ENCODE measurements at places on chromosomes 4 and X.
A peak's percentile ranks its signal among the peaks of the same experiment; 100 is the strongest.

- DNase-seq = no peak
Observed at GRCh38 chr4:155914782-155915181, 11.3 kb downstream of the TDO2 start.

DNA sequence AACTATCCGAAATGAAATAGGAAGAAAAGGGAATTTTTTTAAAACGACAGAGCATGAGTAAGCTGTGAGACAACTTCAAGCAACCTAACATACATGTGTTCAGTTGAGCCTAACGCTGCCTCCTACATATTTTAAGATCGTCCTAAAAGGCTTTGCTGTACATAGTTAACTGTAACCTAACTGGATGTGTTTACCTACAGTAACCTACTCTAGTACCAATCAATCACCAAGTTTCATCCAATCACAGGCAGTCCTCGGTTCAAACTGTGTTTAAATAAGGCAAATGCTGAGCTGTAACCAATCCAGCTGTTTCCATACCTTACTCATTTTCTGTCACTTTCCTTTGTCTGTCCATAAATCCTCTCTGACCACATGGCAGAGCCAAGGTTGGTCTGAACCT lies 17.1 kb downstream of the RCHY1 start:
- no peak for DNase-seq

DNA sequence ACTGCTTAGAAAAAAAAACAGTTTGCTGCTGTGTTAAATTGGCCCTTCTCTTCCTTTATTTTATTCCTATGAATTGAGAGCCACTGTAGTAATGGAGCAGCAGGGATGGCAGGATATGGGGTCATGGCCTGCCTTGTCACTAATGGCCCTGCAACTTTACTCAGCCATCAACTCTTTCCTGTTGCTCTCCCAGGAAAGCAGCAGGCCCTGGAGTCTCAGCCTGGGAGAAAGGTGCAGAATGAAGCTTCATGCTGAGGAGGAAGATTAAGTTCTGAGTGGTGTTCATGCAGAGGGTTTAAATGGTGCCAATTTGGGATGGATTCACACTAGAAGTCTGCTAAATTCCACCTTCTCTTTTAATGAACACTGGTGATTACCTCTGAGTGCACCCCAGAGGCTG lies 285.6 kb downstream of the GPAT3 start:
- no peak for DNase-seq

DNA sequence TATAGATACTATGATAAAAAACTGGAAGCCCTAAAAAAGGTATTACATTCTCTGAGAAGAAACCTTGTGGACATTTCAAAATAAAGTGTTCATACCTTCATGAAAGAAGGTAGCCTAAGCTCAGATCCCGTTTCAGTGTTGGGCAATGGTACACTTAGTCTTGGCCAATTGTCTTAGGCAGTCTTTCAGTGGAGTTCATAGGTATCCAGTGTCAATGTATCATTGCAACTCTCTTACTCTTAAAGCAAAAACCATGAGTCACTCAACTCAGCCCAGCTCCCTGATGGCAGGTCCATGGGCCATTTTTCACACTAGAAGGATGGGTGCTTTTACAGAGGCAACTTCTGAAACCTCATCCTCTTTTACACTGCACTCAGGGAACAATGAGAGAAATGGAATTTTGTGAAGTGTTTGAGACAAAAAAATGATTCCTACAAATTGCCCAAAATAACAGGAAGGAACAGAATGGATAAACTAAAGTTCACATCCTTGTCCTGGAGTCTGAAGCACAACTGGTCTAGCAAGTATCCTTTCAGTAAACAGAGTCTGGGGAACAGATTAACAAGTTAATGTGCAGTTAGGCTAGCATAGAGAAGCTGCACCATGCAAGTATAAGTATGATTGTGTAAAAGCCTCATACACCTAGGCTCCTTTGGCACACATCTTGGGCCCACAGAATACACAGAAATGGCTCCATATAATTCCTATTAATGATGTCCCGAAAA lies 7.0 kb upstream of the ZNF827 start:
- no peak for DNase-seq

GRCh38 chr4:190019023-190019858 lies 7.8 kb downstream of the FRG2 start:
- no peak for DNase-seq

DNA sequence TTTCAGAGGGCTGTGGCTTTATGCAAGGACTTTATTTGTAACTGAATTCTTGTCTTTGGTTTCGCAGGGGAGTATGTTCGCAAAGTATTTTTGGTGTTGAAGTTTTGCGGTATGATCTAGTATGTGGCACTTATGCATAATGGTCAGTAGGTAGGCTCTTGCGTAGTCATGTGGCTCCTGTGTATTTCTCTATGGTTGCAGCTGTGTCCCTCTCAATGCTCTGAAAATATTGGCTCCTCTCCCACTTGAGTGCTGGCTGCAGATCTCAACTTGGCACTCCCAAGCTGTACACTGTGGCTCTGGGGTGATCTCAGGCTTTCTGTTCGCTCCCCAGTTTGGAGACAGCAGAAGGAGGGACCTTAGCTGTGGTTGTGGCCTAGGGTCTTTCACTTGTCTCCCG lies 24.8 kb downstream of the ARMCX5 start:
- DNase-seq = no peak

DNA sequence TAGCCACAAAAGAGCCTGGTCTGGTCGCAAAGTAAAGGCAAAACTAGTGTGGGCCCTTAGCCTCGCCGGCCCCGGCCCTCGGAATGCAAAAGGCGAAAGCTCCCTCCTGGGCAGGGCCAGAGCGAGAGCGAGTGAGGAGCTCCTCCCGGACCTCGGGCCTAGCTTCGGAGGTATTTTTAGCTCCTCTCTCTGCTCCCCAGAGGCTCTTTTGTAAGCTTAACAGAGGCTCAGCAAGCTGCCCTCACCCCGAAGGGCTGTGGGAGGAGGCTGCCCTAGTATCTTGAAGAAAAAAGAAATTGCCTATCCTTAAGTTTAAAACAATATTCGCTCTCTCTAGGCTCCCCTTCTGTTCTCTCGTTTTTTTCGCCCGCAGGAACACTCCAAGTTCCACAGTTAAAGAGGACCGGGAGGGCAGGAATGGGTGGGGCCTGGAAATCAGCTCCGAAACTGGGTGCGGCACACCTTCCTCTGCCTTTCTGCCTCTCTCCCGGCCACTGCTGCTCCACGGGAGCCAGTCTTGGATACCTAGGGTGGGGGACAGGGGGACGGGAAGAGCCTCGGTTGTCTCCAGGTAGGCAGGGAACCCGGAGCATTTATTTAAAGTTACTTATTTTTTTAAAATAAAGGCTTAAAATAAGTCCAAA lies 12.1 kb downstream of the HAND2 start:
- no peak for DNase-seq

- no peak for DNase-seq
Observed at GRCh38 chr4:120065974-120066516, 603 bp downstream of the MAD2L1 start.

DNA sequence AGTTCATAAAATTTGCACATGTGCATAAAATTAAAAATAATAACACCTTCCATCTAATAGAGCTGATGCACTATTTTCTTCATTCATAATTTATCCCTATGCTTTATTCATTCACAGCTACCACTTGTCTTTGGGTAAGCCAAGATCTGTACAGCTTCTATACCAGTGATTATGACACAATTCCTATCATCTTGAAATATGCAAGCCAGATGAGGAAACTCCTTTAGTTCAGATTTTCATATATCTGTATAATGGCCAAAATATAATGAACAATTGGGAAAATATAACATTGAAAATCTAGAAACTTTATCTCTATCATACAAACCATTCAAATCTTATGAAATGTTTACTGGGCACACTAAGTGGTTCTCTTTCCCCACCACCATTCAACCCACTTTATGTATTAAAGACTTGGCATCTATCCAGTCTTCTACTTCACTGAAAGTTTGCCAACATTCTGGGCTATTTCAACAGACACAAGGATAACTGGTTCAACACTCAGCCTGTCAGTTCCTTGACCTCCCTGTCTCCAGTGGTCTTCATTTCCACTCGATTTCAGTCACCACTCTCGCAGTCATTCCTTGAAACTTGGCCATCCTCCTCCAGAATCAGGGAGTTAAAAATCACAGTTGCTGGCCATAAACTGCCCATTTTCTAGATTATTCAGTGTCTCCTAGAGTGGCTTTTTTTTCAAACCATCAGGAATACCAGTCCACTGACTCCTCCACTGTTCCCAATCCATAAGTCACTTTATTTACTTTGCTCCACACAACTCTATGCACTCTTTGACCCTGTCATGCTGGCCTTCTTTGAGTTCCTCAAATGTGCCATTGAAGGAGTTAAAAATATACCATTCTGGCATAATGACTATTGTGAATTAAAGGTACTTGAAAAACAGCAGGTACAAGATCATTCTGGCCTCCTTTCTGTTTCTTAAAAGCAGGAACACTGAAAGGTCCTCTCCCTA lies 85.5 kb downstream of the CAMK2D start:
- no peak for DNase-seq

DNA sequence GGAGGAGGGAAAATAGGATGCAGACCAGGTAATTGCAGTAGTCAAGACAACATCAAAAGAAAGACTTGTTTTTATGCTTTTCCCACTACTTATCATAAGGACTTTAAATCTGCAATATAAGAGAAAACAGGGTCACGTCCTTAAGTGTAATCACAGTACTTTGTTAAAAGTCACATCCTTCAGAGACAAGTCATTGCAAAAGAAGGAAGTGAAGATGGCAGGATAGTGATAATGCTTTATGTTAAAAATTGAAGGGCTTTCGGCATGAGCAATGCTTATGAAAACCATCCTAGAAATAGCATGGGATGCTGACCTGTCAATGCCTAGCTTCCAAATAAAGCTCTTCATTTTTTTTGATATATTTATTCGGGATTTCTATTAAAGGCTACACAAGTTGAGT lies 110.2 kb upstream of the TENM3 start:
- no peak for DNase-seq

DNA sequence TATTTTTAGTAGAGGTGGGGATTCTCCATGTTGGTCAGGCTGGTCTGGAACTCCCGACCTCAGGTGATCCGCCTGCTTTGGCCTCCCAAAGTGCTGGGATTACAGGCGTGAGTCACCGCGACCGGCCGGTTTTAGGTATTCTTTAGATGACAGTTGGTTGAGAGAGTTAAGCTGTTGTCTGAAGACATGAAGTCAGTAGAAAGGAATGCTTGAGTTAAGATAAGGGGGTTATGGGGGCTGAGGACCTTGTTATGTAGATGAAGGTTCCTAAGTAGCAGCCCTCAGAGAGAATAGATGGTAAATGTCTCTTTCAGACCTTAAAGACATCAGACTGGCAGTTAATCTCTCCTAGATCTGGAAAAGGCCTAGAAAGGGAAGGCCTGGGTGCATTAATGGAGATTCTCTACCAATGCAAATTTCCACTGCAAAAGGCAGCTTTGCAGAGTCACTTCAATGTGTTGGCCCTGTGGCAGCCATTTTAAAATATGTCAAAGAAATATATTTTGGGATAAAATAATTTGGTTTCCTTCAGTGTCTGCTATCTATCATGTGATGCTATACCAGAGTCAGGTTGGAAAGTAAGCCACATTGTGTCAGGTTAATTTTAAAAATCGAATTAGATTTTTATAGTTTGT lies 6.4 kb upstream of the ZNF674 start:
- DNase-seq = peak; percentile 68

GRCh38 chr4:135948797-135949196 lies 1583.5 kb downstream of the PCDH18 start:
- DNase-seq = no peak

GRCh38 chr4:106316773-106317409 lies 541 bp downstream of the AIMP1 start:
- no peak for DNase-seq

- no peak for DNase-seq
Observed at GRCh38 chr4:85486425-85487086, 11.6 kb downstream of the ARHGAP24 start.

DNA sequence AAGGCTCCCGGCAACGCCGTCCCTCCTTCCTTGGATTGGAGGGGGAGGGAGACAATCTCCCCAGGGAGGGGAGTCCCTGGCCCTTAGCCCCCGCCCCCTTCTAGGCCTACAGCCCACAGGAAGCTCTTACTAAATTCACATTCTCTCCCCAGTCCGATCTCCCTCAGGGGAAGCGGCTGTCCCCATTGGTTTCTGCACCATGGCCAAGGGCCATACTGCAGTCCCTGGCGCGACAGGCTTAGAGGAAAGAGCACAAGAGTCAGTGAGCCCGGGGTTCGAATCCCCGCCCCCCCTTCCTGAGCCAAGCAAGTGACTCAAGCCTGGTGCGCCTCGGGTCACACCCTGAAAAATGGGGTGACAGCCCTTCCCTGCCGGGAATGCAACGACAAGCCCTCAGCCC lies 1.1 kb downstream of the ABLIM2 start:
- DNase-seq = no peak

- DNase-seq = no peak
Observed at GRCh38 chrX:73847100-73847499, 284.1 kb downstream of the CHIC1 start.

GRCh38 chr4:182653596-182653995 lies 263.6 kb downstream of the DCTD start:
- no peak for DNase-seq

DNA sequence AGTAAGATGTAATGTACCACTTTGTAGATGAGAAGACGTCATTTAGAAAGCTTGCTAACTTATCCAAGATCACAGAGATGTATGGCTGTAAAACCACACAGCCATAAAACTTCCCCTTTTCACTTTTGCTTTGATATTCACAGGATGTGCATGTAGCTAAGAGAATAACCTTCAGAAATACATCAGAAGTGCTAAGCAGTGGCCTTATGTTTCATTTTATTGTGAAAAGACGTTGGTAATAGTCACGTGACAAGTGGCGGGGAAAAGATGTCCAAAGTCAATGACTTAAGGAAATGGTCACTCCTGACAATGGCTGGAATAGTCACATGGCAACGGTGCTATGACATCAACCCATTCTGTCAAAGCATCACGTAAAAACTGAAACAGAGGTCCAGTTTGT lies 12.9 kb upstream of the WDR17 start:
- DNase-seq = no peak

- DNase-seq = no peak
Observed at GRCh38 chr4:37960679-37961450, 667 bp downstream of the PTTG2 start.

DNA sequence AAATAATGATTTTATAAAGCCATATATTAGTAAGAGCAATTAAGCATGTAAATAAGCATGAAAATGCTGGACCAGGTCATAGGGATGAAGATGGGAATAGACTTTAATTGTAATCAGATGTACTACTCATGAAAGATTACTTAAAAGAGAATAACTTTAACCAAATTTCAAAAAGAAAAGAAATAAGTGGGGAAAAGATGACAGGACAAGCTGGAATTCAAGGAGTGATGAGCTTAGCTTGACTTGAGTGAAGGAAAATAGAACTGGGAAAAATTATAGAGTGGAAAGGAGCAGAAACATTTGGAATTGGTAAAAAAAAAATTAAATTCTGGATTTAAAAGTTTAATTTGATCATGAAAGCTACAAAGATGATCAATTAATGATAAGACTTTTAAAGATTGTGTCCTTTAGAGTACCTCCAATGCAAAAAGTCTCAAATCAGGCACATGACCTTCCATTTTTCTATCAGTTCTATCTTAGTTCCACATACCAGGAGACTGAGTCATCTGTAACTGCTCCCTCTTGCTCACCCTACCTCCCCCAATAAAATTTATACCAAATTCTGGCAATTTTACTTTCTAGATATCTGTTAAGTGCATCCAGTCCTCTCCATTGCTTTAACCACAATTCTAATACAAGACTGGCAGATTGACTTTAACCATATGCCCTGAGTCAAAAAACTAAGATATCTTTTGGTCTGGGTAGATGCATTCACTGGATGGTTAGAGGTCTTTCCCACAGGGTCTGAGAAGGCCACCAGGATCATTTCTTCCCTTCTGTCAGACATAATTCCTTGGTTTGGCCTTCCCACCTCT lies 56.4 kb upstream of the SLIT2 start:
- no peak for DNase-seq

GRCh38 chr4:45484740-45485139 lies 639.1 kb downstream of the GABRG1 start:
- no peak for DNase-seq
